ENCODE measurements at places on chromosomes 6 and 20.
A peak's percentile ranks its signal among the peaks of the same experiment; 100 is the strongest.

- peak; percentile 89 for DNase-seq
Observed at GRCh38 chr20:10649797-10650160, 24.0 kb downstream of the JAG1 start.

DNA sequence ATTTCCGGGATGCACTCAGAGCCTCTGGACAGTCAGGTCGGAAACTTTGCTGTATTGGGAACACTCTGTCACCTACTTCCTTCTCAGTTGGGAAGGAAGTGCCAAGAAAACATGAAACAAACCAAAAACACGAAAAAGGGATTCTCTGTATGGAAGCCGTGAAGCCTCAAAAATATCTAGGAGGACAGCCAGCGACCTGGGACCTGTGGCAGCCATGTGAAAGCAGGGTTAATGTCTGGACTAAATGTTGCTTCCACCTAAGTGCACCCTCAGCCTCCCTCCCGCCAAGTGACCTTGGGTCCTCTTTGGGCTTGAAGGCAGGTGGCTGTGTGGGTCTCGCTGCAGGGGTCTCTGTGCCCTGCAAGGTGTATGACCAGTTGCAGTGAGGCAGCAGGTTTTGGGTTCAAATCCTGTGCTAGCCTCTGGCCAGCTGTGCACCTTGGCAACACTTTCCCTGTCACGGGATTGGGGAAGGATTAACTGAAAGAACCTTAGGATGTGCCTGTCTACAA is 851 bp downstream of the MAVS start:
- DNase-seq: no peak

GRCh38 chr6:11744753-11745152 is 33.9 kb downstream of the ADTRP start:
- DNase-seq: peak; percentile 52

- DNase-seq: no peak
Observed at GRCh38 chr6:145012039-145012662, 723.2 kb downstream of the EPM2A start.

- no peak for DNase-seq
Observed at GRCh38 chr6:63517221-63517620, 55.1 kb upstream of the LOC128125822 start.

- DNase-seq: no peak
Observed at GRCh38 chr6:168221497-168222079, 98.0 kb downstream of the DACT2 start.

- DNase-seq: no peak
Observed at GRCh38 chr20:40808936-40809335, 119.9 kb upstream of the MAFB start.

DNA sequence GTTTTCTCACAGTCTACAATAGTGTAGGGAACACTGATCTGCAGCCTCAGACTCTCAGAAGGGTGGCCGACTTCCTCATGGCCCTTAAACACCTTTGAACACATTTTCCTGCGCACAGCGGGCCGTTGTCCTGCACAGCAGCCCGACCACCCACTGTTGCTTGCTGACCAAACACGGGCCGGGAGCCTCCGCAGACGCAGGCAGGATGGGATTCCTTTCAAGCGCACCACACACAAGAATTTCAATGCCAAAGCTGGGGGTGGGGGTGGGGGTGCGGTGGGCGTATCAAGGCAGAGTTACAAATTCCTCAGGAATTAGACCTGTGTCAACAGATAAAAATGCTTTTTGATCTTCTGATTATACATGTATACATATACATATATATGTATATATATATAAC is 74.5 kb downstream of the HUS1B start:
- DNase-seq: peak; percentile 12

DNA sequence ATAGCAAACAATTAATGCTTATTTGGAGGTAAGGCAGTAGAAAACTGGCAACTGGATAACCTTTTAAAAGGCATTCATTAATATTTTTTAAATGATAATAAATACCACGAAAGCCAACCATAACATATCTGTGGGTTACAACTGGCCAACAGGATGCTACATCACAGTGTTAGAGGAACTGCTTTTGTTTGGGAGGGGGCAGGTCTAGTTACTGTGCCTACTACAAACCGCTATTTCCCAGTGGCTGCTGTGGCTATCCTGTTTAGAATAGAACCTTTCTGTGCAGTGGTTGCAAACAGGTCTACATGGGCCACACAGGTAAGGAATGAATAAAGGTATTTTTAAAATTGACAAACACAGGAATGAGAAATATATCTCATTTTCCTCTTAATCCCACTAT is 976 bp downstream of the PIGT start:
- DNase-seq: no peak

DNA sequence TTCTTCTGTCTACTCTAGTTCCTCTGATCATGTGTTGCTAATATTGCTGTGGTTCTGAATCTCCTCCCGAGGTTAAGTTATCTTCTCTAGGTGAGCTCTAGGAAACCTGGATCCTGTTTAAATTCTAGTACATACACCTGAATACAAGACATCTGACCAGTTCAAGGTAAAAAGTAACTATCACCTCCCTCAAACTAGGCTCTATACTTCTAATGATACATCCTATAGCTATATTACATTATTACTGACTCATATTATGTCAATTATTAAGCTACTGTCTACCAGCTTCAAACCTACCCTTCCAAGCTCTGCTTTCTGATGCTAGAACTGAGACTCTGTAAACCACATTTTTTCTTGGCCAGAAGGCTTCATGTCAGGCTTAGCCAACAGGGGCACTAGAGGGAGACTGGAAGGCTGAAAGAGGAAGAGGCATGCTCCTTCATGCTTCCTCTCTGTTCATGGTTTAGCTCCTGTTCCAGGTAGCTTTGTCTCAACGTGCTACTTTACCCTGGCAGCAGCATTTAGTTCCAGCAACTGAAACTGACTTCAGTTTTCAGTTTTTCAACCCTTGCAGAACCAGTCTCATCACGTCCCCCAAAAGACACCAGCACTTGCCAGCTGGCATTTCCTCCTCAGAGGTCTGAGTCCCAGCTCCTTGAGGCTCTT is 148.4 kb upstream of the TOP1 start:
- DNase-seq: no peak

GRCh38 chr6:29974901-29975560 is 32.7 kb downstream of the HLA-A start:
- no peak for DNase-seq

DNA sequence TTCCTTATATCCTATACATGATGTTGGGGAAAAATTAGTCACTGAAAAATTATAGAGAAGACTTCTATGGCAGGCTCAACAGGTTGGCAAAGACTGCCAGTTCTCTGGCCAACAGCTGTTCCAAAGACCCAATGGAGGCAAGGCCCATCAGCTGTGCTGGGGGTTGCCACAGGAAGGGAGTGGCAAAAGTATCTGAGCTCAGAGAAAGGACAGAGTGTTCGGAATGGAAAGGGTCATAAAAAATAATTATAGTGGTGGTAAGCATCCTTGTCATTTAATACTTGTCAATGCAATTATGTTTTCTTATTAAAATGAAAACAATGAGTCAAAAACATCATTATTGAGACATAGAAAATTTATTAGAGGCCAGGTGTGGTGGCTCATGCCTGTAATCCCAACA is 36.1 kb downstream of the FASTKD5 start:
- no peak for DNase-seq

DNA sequence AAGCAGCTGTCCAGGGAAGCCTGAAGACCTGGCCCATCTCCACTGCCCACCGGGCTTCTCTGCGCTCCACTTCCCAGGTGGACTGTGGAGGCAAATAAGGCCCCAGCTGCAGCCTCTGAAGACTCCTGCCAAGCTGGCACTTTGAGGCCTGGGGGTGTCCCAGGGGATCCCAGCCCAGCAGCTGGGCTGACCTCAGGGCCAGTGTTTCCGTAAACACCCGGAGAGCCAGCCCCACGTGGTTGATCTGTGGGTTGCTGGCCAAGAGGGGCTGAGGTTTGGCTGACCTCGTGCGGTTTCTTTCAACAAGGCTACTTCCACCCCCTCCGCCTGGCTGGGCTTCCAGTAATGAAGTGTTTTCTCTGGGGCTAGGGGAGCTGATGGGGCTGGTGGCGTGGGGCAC is 12.4 kb upstream of the CCN5 start:
- no peak for DNase-seq

- DNase-seq: no peak
Observed at GRCh38 chr6:44655412-44656342, 268.2 kb downstream of the CDC5L start.

GRCh38 chr6:159440349-159440748 is 252.7 kb downstream of the SOD2 start:
- DNase-seq: no peak

DNA sequence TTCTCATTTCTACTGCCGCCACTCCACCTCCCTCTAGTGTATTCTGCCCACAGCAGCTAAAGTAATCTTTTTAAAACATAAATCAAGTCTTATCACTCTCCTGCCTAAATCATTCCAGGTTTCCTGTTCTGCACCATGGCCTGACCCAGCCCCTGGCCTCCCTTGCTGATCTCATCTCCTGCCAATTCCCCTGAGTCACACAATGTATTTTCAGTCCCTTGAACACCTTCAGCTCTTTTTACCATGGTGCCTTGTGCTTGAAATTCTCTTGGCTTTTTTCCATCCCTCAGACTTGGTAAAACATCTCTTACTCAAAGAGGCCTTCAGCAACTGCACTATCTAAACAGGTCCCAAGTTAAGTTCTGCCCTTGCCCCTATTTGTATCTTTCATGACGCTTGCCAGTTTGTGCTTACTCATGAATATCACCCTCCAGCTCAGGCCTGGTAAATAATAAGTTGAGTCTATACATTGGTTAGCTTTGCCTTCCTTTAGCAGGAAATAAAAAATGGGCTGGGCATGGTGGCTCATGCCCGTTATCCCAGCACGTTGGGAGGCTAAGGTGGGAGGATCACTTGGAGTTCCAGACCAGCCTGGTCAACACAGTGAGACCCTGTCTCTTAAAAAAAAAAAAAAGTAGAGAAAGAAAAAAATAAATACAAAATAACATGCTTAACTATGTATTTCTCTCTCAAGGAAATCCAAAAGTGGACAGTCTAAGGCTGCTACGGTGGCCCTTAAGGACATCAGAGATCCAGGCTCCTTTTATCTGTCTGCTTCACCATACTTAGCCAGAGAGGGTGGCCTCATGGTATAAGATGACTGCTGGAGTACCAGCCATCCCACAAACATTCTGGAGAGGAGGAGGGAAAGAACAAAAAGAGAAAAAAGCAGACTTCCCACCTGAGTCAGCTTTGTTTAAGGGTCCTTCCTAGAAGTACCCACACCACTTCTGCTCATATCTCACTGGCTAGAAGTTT is 62.2 kb downstream of the ARFGEF2 start:
- peak; percentile 79 for DNase-seq

GRCh38 chr6:167711768-167712730 is 114.7 kb upstream of the AFDN start:
- no peak for DNase-seq

GRCh38 chr6:107458672-107459282 is 587 bp downstream of the PDSS2 start:
- no peak for DNase-seq

DNA sequence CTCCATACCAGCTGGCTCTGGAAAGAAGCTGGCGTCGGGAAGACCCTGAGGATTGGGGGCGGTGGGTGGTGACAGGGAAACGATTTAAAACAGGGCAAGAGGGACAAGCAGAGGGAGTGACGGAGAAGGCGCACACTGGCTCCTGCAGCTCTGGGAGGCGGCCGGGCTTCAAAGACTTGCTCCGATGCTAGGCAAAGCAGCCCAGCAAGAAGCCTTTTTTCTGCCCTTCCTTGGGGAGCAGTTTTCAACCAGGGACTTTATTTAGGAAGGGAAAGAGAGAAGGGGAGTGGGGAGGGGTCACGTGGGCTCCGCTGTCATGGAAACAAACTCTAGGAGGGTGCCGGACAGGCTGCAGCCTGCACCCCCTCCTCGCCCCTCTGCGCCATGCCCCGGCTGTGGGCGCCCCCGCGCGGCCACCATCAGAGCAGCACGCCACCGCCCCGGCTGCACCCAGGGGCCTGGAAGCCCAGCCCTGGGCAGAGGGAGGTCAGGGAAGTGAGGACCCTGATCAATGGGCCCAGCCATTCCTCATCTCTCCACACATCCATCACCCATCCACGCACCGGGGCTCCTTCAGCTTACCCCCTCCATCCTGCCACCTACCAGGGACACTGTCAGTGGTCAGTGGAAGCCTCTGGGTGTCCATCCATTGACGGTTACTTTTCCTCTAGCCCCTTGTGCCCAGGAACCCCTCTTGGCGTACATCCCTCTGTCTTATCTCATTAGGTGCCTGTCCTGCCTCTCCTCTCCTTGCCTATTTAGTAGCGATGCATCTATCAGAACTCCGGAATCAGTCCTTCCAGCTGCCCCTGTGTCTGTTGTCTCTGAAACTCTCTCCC is 66.6 kb upstream of the CCDC167 start:
- DNase-seq: no peak

DNA sequence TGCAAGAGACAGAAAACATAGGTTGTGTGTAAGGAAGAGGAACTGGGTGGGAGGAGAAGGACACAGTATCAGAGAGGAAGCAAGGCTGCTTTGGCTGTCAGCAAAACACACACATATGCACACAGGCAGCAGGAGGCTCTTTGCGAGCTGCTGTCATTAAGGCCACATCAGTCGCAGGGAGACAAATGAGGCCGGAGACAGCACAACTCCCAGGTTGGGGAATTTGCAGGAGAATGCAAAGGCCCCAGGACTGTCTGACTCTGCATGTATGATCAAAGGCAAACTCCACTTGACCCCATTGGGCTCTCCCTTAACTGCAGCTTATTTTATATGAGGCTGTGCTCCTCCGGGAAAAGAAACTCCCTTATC is 35.3 kb downstream of the METTL24 start:
- DNase-seq: no peak

DNA sequence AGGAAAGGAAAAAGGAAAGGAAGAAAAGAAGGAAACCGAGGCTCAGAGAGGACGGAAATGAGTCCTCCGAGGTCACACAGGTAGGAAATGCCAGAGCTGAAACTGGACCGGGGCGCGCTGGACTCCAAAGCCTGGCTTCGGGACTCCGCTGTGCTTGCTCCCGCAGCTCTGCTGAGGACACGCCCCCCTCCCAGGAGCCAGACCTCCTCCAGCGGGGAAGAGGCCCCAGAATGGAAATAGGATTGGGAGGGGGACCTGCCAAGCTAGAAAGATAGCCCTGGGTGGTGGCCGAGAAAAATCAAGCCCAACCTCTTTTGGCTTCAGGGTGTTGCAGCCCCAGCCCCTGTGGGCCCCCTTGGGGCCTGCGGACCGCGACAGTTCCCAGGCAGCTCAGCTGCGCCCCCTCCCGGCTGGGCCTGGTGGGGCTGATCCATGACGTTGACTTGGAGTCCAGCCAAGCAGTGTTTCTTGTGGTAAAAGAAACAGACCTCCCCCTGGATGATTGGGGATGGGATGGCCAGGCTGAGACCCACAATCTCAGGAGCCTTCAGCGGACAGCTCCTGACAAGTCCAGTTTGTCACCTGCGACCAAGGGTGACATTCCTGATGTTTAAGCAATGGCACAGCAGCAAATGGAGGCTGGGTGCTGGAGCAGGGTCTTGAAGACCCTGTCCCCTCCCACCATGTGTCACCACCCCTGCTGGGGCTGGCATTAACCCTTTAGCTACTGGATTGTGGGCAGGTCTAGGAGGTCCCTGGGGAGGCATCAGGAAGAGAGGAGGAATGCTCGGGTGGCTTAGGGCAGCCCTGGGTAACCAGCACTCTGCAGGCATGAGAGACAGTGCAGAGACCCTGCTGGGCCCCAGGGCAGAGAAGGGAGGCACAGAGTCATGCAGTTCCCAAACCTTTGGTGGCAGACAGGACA is 55.4 kb downstream of the RIPOR3 start:
- DNase-seq: no peak

GRCh38 chr6:130826442-130827246 is 562 bp upstream of the SMLR1 start:
- DNase-seq: no peak

- DNase-seq: no peak
Observed at GRCh38 chr6:39260456-39260855, 31.2 kb upstream of the KCNK5 start.
